ENCODE measurements at places on chromosomes 11 and 22. TPM values are rescaled to one million over a fixed set of nuclear protein-coding genes. Genes with fewer than 3 reads are reported as not detected.

DNA sequence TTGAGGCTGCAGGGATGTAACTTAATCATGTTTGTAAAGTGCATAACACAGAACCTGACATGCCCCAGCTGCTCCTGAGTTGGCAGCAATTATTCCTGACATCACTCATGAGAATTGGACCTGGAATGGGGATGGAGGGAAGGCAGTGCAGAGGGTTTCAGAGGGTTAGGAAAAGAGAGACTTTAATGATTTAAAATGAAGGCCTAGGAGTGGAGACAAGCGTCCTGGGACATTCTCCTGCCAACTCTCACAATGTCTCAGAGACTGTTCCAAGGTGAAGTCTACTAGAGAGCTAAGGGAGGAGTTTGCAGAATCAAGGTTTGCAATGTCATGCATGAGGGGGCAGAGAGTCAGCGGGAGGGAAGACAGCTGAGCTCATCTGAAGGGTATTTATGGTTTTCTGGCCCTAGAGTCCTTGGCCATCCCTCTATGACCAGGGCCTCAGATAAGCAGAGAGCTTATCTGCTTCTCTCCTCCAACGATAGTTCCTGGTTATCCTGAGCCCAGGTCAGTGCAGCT, 36.9 kb downstream of the GGTLC2 start:
- no peak overlapping the region for H3K27ac ChIP-seq
- H3K4me3 ChIP-seq = no peak overlapping the region
- H3K27me3 ChIP-seq = no peaks in the 10 kb centered on the region

DNA sequence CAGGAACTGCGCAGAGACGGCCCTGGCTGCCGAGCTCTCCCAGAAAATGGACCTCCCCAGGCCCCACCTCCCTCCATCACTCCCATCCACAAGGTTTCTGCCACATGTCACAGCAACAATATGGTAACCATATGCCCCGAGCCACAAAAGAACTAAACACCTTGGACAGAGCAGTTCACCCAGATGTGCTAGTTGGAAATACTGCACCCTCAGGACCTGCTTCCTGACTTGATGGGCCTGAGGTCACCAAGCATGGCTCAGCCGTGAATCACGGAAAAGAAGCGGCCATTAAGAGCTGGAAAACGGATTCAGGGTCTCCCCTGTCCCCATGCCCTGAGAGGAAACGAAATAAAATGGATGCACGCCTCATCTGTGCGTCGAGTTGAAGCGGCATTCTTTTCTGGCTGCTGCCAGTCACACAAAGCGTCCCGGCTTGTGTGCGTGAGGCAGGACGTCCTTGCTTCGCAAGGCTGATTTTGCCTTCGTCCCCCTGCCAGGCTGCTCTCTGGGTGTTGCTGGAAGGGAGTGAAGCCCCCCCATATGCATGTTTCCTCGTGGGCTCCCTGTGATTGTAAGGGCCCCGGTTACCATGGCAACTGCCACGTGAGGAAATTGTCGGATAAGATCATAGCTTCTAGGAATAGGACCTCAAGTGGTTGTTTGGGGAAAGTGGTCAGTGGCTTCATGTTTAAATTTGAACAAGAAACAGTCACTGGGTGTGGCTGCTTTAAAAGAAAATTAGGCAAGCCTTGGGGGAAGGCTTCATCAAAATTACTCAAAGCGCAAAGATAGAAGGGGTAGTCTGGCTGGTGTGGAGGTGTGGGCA, 51.7 kb downstream of the FLI1 start:
- H3K4me3 ChIP-seq = no peak overlapping the region
- H3K27ac ChIP-seq = no peak overlapping the region
- H3K36me3 ChIP-seq = no peaks in the 10 kb centered on the region
- no peaks in the 10 kb centered on the region for H3K27me3 ChIP-seq

DNA sequence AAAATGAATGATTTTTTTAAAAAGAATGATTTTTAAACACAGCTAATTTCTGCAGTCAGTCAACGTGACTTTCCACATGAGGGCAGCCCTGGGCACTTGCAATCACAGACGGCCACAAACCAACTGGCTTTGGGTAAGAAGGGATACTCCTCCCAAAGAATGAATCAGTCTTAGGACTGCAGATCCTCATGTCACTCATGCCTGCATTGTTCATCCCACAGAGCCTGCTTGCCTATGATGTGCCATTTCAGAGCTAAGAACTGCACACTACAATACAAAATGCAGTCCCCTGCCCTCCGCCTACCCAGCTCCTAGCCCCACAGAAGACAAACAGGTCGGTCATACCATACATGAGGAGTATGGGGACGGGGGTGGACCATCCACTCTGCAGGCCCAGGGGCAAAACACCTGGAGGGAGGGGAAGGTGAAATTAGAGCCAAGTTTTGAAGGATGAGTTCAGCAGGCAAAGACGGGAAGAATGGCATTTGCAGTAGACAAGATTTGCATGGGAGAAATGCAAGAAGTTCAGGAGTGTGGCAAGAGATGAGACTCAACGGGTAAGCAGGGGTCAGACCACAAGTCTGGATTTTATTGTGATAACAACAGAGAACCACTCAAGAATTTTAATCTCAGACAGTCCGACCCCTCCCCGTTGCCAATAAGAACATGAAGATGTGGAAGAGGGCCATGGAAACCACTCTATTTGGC, 24.7 kb downstream of the PACSIN2 start:
- no peaks in the 10 kb centered on the region for H3K27me3 ChIP-seq
- H3K27ac ChIP-seq = peak overlapping the region; percentile 95
- H3K4me1 ChIP-seq = peaks cover 79% of the 10 kb centered on the region
- H3K36me3 ChIP-seq = no peaks in the 10 kb centered on the region
- H3K4me3 ChIP-seq = no peak overlapping the region
- DNase-seq = peak; percentile 36

GRCh38 chr11:121464352-121464946, 11.7 kb upstream of the SORL1-AS1 start:
- DNase-seq = peak; percentile 51
- no peaks in the 10 kb centered on the region for H3K27me3 ChIP-seq
- peak overlapping the region; percentile 84 for H3K27ac ChIP-seq
- peaks cover 27% of the 10 kb centered on the region for H3K4me1 ChIP-seq
- H3K36me3 ChIP-seq = no peaks in the 10 kb centered on the region
- no peak overlapping the region for H3K4me3 ChIP-seq

DNA sequence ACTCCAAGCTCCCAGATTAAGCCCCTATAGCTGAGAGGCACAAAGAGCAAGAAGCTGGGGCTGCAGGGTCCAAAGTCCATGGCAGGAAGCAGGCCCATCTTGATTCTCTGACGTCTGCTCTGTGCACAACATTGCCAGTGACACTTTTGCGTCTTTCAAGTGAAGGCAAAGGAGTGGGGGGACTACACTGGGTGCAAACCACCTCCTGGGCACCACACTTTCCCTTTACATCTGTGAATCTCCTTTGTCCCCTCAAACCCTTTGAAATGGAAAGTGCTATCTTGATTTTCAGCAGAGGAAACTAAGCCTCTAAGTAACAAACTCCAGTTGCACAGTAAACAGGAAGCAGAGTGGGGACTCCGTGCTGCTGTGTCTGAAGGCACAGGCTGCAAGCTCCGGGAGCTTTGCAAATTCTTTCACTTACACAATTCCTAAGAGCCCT, 428.0 kb downstream of the LARGE1 start:
- no peaks in the 10 kb centered on the region for H3K27me3 ChIP-seq
- no peak overlapping the region for H3K4me3 ChIP-seq
- H3K4me1 ChIP-seq = no peaks in the 10 kb centered on the region
- no peaks in the 10 kb centered on the region for H3K36me3 ChIP-seq
- DNase-seq = no peak
- no peak overlapping the region for H3K27ac ChIP-seq

- H3K27me3 ChIP-seq = no peaks in the 10 kb centered on the region
- no peaks in the 10 kb centered on the region for H3K36me3 ChIP-seq
- peak; percentile 80 for DNase-seq
- H3K27ac ChIP-seq = peak overlapping the region; percentile 87
- peaks cover 24% of the 10 kb centered on the region for H3K4me1 ChIP-seq
Measured at GRCh38 chr22:35352214-35353111, 28.4 kb upstream of the HMOX1 start.

DNA sequence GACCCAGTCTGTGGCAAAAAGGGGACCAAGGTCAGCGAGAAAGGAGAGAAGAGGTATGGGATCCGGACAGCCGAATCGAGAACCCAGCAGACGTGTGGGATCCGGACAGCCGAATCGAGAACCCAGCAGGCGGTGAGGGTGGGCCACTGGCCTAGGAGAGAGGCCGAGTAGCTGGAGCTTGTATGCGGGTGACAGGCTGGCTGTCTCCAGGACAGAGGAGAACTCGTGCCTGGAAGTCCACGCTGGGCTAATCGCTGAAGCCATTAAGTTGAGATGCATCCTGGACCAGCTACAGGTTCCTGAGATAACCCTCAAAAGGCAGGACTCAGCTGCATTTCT, 6.0 kb downstream of the CERK start:
- no peaks in the 10 kb centered on the region for H3K27me3 ChIP-seq
- H3K36me3 ChIP-seq = no peaks in the 10 kb centered on the region
- peaks cover 62% of the 10 kb centered on the region for H3K4me1 ChIP-seq

- H3K4me1 ChIP-seq = no peaks in the 10 kb centered on the region
- H3K27ac ChIP-seq = no peak overlapping the region
- peaks cover 15% of the 10 kb centered on the region for H3K36me3 ChIP-seq
- no peak for DNase-seq
- H3K4me3 ChIP-seq = no peak overlapping the region
Measured at GRCh38 chr11:62149986-62150886, 26.4 kb downstream of the INCENP start.

- no peak for DNase-seq
- H3K27me3 ChIP-seq = no peaks in the 10 kb centered on the region
- no peak overlapping the region for H3K27ac ChIP-seq
- H3K4me1 ChIP-seq = no peaks in the 10 kb centered on the region
- no peaks in the 10 kb centered on the region for H3K36me3 ChIP-seq
Measured at GRCh38 chr11:76999597-76999996, 34.6 kb upstream of the B3GNT6 start.

- no peaks in the 10 kb centered on the region for H3K36me3 ChIP-seq
- H3K4me1 ChIP-seq = peaks cover 26% of the 10 kb centered on the region
- DNase-seq = no peak
- peak overlapping the region; percentile 93 for H3K27ac ChIP-seq
- no peak overlapping the region for H3K4me3 ChIP-seq
Measured at GRCh38 chr22:37740455-37741311, 43.8 kb downstream of the TRIOBP start.

DNA sequence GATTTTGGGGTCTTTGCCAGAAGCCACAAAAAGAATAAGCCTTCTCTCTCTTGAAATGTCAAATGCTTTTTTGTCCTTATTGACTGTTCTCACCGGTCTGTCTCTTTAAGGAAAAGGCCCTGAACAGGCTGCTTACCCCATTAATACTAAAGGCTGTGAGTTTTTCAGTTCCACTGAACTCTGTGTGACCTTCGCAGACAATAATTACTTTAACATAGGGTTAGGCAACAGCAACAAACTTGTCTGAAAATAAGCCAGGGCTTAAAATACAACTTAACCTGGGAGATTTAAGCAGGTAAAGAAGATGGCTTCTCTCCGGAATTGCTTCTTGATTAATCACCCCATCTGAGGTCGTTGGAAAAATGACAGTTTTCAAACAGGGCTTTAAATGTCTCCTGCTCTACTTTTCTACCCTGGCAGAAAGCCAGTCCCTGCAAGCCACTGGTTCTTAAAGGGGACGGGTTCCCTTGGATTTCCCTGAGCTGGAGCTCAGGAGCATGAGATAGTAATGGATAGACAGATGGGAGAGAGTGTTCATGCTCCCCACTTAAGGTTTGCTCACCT, 69.4 kb downstream of the ARL14EP start:
- no peak overlapping the region for H3K27ac ChIP-seq
- no peaks in the 10 kb centered on the region for H3K4me1 ChIP-seq
- H3K36me3 ChIP-seq = no peaks in the 10 kb centered on the region
- no peaks in the 10 kb centered on the region for H3K27me3 ChIP-seq

DNA sequence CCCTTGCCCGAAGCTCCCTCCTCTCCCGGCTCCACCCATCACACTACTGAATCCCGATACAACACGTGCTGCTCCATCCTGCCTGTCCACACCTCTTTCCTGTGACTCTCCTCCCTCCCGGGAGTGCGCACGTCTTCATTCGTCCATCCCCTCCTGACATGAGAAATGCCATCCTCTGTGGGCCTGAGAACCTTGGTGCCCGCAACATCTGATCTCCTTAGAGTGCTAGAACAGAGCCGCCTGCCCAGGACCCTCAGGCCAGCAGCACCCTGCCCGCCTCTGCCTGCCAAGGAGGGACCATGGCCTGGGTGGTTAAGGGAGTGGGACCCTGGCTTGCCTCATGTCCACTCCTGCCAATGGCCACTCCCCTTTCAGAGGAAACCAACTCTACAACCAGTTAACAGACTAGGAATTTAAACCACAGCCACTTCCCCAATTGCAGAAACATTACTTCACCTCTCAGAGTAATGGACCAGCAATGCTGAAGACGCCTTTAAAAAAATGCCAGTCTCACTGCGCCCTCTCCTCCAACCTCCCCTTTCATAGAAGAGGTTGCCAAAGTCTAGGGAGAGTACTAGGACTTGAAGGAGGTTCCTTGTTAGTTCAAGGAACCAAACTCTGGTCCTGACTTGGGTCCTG, 466.3 kb downstream of the OPCML start:
- H3K27me3 ChIP-seq = peaks cover 16% of the 10 kb centered on the region
- H3K36me3 ChIP-seq = no peaks in the 10 kb centered on the region
- no peak for DNase-seq
- no peak overlapping the region for H3K27ac ChIP-seq

GRCh38 chr22:23395530-23396361, 184.3 kb downstream of the IGLL1 start:
- DNase-seq = no peak
- H3K4me1 ChIP-seq = no peaks in the 10 kb centered on the region
- H3K27me3 ChIP-seq = no peaks in the 10 kb centered on the region
- H3K27ac ChIP-seq = no peak overlapping the region

- H3K4me3 ChIP-seq = no peak overlapping the region
- no peaks in the 10 kb centered on the region for H3K4me1 ChIP-seq
- peaks cover 27% of the 10 kb centered on the region for H3K36me3 ChIP-seq
- no peaks in the 10 kb centered on the region for H3K27me3 ChIP-seq
- no peak overlapping the region for H3K27ac ChIP-seq
- peak; percentile 32 for DNase-seq
Measured at GRCh38 chr22:40418366-40419201, 48.2 kb downstream of the SGSM3 start.

P2RY2 gene
- 13.1 TPM for total RNA-seq

TRIM29 gene
- 7.8 TPM for total RNA-seq

MMP12 gene
- not detected for total RNA-seq

SH3BP1 gene
- 158 TPM for total RNA-seq

SLC37A2 gene
- 7.6 TPM for total RNA-seq

TMEM134 gene
- 122 TPM for total RNA-seq

PGA4 gene
- total RNA-seq = not detected

Measured in transverse colon (tissue), 4 donors.